Hematopoietic multipotent progenitor cell treated with erythropoietin and hydrocortisone succinate and interleukin-3 and kit ligand, for 4 days (in vitro differentiated cells): ENCODE measurements at places on chromosomes 13 and 19.

DNA sequence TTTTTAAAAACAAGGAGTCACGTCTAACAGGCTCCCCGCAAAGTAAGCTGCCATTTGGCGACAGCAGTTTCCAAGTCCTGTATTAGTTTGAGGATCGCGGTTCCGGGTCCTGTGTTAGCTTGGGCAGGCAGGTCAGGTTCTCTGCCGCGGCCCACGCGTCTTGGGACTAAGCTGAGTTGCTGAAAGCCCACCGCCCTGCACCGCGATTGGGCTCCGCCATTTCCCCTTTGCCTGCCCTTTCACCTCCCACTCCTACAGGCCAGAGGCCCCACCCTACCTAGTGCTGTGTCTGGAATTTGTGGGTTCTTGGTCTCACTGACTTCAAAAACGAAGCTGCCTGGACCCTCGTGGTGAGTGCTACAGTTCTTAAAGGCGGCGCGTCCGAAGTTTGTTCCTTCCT lies 6.8 kb downstream of the PARP4 start:
- DNase-seq: no peak

- no peak for DNase-seq
Measured at GRCh38 chr13:32829269-32829668, 187.0 kb upstream of the KL start.

DNA sequence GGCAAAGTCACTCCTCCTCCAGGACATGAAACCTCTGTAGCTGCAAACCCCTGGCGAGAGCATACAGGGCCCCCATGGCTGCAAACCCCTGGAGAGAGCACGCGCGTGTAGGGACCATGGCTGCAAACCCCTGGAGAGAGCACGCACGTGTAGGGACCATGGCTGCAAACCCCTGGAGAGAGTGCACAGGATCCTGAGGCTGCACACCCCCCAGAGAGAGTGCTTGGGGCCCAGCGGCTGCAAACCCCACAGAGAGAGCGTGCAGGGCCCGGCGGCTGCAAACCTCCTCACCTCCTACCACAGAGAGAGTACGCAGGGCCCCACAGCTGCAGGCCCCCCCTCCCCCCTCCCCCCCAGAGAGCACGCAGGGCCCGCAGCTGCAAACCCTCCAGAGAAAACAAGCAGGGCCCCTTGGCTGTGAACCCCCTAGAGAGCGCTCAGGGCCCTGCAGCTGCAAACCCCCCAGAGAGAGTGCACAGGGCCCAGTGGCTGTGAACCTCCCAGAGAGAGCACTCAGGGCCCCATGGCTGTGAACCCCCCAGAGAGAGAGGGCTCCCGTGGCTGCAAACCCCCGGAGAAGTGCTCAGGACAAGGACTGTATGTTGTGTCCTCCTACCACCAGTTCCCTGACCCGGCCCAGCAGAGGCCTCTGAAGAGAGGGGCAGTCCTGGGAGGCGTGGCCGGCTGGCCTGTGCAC lies 7.3 kb downstream of the ADPRHL1 start:
- no peak for DNase-seq

DNA sequence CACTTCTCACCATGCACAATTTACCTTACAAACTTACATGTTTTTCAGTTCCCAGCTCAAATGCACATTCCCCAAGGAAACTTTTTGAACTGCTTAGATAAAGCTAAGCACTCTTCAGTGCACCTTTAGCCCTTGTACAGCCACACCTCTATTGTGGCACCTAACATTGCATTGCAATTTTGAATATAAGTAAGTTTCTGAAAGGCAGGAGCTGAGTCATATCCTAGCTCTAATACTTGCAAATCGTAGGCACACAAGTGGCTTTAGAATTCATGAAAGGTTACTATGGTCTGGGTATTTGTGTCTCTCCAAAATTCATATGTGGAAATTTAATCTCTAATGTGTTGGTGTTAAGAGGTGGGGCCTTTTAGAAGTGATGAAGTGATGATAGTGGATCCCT lies 4.9 kb upstream of the ESD start:
- DNase-seq: no peak

DNA sequence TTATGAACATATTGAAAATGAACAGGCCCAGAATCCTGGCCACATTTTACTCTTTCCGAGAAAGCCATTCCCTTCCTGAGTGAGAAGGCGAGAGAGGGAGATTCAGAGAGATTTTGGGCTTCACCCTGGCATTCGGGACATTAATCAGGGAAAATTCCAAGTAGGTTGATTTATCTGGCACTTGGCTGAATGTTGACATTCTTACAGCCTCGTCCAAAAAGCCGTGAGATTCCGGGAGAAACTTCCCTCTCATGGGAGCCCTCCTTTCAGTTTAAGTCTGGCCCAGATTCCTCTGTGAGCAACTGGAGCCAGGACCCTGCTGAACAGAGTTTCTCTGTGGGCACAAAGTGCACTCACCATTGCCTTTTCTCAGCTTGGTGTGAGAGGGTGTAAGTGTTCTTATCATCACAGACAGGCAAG lies 129.2 kb upstream of the PEG3 start:
- DNase-seq: no peak

- peak; percentile 44 for DNase-seq
Measured at GRCh38 chr13:44648392-44649103, 72.4 kb upstream of the TSC22D1 start.

- DNase-seq: no peak
Measured at GRCh38 chr19:13866463-13867046, 10.4 kb upstream of the NANOS3 start.

- no peak for DNase-seq
Measured at GRCh38 chr19:31018936-31019335, 330.3 kb downstream of the TSHZ3 start.

DNA sequence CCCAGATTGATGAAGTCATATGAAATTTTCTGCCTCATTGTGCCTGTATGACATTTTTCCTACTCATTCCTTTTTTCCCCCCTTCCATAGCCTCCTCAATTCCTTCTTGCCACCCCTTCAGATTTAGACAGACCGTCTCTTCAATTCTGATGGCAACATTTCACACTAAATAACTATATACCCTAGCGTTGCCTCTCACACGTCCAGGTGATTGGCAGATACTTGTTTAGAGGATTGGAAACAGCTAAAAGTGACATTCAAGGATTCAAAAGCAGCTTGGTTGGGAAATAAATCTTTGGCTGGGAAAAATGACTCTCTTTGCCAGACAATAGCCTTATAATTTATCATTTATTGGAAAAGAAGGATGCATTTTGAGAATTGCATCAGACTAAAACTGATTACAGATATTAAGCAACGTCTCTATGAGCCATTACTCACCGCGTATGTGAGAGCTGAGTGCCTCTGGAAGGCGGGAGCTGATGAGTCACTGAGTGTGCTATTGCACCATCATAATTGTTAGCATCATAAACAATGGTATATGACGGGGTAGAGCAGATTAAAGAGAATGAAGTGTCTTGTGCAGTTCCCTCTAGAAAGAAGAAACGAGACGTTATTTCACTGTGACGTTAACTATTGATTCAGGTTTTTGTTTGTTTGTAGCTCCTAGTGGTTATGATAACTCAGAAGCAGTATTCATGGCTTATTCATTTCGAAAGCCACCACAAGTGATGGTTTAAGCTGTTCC lies 61.1 kb upstream of the FAM216B start:
- peak; percentile 70 for DNase-seq

GRCh38 chr13:29817604-29818378 lies 32.6 kb downstream of the UBL3 start:
- peak; percentile 72 for DNase-seq

DNA sequence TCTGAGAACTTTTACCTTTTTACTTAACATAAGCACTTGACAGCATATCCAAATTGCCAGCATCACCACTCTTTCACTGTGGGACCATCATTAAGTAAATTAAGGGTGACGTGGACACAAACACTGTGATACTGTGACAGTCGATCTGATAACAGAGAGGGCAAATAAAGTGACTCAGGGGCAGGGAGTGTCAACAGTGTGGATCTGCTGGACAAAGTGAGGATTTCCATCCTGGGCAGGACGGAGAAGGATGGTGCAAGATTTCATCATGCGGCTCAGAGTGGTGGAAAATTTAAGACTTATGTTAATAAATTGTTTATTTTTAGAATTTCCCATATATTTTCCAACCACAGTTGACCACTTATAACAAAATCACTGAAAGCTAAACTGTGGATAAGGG lies 60.0 kb upstream of the WDFY2 start:
- no peak for DNase-seq

- DNase-seq: peak; percentile 81
Measured at GRCh38 chr13:29849071-29849631, 1.3 kb downstream of the UBL3 start.
